ENCODE measurements at places on chromosomes 12 and 14.

- DNase-seq: no peak
These were observed 219.3 kb downstream of the TRHDE start for GRCh38 chr12:72491426-72491825.

GRCh38 chr12:47303995-47304560, 224.3 kb upstream of the AMIGO2 start:
- DNase-seq: no peak

DNA sequence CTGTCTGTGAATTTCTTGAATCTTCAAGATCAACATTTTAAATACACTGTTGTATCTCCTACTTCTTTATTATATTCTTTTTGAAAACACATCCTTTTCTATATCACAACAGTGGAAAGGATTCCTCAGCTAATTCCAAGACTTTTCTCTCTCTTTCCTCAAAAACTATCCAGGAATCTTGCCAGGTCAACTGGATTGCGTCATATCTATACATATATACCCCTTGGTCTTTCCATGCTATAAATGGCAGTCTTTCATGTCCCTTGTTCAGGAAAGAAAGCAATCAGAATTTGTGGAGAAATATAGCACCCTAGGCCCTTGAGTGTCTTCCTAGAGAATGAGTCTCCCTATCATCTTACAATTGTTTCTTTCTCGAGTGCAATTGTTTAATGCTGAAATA, 149.0 kb downstream of the KCNA5 start:
- DNase-seq: no peak

DNA sequence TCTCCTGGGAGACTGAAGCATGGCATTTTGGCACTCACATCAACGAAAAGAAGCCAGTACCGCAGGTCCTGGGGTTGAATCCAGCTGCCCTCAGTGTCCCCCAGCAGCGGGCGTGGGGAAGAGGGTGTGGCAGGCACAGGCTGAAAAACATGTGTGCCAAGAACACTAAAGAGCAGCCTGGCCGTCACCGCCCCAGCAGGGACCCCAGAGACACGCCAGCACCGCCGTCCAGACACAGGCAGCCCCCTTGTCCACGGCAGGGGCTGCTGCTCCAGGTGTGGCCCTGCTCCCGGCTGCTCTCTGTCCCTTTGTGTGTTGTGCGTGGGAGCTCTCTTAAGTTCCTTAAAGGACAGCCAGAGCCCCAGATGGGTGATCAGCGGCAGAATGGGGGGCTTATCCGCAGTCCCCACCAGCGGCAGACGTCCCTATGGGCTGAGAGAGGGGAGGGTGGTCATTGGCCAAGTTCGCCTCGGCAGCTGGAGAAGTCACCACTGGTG, 556 bp downstream of the PHETA1 start:
- no peak for DNase-seq

GRCh38 chr12:129903092-129903945, 506 bp downstream of the TMEM132D start:
- no peak for DNase-seq

DNA sequence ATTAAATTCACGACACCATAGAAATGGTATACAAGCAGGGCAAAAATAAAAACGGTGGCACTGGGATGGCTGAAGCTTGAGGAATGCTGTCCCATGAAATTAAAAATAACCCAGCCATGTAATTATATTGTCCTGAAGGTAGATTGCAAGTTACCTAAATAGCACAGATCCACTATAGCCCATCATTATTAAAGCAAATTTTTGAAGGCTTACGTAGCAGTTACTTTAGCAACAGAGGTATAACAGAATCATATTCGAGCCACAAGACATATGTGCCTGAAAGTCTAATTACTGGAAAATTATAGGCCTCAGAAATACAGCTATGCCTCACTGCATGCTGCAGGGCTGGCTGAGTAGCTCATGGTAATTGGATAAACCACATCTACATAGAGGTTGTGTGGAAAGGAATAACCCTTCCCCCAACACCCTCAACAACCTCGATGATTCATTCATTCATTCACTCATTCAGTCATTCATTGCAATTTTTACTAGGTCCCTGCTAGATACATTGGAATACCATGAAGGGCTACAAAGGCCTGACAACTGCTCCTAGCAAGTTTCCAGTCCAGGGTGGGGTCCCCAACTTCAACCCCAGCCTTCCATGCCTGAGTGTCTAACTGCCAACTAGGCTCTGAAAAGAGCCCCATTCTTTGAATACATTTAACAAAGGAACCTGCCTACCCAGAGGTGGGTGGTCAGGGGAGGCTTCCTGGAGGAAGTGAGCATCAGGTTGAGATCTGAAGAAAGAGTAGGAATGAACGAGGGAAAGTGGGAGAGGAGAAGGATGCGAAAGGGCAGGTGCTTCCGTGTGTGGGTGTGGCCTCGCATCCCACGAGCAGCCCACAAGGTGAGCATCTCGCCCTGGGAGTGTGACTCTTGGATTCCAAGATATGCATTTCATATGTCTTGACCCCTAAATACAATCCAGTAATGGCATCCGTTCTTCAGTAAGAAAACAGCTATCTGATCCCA, 18.0 kb upstream of the CMKLR1 start:
- DNase-seq: no peak

DNA sequence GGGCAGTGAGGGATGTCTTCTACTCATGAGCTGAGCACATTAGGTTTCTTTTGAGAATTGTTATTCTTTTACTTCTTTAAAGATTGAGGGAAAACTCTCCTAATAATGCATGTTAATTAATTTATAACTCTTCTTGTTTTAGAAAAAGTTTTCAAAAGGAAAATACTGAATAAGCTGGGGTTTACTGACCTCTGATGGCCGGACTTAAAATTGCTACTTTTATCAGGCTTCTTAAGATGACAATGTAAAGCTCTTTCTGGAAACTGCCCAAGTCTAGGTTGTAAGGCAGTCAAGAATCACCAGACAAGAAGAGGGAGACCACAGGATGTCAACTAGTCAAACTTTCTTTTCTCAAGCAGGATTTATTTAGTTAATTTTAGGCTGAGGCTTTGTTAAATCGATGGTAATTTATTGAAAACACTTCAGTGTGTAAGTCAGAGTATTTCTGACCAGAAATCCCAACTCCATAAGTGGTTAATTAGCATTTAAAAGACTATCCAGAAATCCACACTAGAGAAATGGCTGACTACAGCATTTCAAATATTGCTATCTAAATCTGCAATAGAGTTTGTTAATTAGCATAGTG, 82.1 kb downstream of the AVPR1A start:
- DNase-seq: no peak

Data from activated naive CD4-positive, alpha-beta T cell treated with anti-CD3 and anti-CD28 coated beads for 36 hours (primary cell).